ENCODE measurements at places on chromosomes 3 and 15.

GRCh38 chr15:66713843-66714508 lies 11.9 kb downstream of the SMAD6 start:
- no peak for DNase-seq

DNA sequence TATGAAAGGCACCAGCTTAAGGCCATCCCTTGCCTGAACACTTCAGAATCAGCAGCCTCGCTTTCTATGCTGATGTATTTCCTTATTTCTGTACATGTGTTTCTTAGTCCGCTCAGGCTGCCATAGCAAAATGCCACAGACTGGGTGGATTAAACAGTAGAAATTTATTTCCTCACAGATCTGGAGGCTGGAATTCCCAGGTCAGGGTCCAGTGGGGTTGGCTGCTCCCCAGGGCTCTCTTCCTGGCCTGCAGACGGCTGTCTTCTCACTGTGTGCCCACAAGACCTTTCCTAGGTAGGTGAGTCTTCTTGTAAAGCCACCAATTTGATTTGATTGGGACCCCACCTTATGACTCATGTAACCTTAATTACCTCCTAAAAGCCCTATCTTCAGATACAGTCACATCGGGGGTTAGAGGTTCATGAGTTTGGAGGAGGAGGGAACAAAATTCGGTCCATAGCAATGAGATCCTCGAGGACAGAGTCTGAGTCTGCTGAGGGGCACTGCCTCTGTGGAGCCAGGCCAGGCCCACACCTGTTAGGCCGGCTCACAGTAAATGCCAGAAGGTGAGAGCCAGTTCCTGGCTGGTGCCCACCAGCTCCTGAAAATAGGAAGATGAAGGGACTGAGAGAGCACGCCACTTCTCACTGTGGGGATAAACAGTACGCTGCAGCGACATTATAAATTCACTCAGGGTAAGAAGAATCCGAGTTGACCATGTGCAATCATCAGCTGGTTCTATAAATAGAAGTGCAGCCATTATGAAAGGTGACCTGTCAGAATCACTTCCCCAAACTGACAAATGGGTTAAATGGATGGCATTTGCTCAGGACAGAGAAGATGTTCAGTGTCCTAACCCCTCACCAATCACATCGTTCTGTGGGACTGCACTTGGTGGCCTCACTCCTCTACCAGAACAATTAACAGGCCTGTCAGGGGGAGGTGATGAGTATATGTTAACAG lies 41.1 kb downstream of the CTXND1 start:
- DNase-seq: no peak

GRCh38 chr3:151206201-151206600 lies 3.2 kb upstream of the GPR171 start:
- DNase-seq: no peak

GRCh38 chr15:44550256-44550655 lies 13.3 kb downstream of the EIF3J start:
- DNase-seq: no peak

DNA sequence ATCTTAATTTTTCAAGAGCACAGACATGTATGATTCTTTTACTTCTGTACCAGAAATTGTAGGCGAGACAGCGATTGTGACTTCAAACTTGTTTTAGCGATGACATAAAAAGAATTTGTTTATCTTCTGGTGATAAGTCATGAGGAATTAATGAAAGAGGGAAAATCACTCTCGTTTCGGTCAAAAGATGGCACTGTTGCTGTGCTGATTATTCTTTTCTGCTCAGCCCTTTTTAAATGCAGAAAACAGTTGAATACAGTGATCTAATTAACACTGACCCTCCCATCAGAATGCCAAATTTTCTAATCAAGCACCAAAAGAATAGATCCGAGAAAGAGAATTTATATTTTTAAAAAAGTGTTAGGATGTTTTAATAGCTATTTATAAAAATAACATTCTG lies 52.6 kb downstream of the NSUN3 start:
- DNase-seq: no peak

- DNase-seq: peak; percentile 92
Measured at GRCh38 chr3:72847751-72848702, at the start of gene SHQ1. Gene SHQ1, minus strand, starts transcription at chr3:72848445. Its CDS starts 105 bp downstream, at chr3:72848340.

DNA sequence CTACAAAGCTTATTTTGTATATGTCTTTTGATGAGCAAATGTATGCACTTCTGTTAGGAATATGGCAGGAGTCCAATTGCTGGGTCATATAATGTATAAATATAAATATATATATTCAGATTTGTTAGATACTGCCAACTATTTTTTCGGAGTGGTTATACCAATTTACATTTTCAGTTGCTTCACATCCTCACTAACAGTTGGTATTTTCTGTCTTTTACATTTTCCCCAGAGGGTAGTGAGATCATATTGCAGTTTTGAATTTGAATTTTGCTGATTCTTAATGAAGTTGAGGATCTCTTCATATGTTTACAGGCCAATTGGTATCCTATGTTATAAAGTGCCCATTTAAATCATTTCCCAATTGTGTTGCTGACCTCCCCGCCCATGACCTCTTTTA lies 139.0 kb upstream of the KCNMB2 start:
- DNase-seq: no peak

DNA sequence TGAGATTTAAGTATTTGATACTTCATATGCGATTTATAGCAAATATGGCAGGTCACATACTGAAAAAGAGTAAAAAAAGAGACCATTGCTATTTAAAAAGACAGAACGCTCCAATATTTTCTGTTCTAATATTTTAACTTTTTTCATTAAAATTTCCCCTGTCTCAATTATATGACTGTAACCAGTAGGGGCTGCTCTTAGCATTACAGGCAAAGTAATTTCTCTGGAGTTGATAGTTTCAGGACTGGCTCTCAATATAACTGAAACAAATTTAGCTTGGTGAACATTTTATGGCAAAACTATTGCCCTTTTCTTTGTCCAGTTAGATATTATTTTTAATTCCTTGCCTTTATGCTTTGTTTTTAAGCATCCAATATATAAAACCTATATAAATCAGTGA lies 286.3 kb upstream of the ROBO2 start:
- no peak for DNase-seq

- DNase-seq: no peak
Measured at GRCh38 chr3:187718802-187719201, 16.4 kb upstream of the RTP2 start.

- no peak for DNase-seq
Measured at GRCh38 chr15:20340931-20341661, 200.5 kb downstream of the GOLGA6L6 start.

DNA sequence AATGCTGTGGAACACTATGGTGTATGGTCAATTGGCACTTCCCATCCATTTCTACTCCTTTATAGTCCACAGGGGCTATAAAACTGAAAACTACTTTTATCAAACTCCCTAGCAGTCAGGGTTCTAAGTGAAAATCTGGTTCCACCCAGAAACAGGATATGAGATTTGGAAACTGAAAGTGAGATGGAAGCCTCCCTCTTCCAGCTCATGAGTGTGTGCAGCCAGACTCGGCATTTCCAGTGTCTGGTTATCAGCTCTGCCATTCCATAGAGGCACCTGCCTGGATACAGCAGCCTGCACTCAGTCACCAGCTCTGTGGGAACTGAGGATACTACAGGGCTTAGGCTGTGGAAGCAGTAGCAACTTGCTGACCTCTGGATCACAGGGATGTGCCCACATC lies 14.7 kb upstream of the PLA2G4F start:
- no peak for DNase-seq

DNA sequence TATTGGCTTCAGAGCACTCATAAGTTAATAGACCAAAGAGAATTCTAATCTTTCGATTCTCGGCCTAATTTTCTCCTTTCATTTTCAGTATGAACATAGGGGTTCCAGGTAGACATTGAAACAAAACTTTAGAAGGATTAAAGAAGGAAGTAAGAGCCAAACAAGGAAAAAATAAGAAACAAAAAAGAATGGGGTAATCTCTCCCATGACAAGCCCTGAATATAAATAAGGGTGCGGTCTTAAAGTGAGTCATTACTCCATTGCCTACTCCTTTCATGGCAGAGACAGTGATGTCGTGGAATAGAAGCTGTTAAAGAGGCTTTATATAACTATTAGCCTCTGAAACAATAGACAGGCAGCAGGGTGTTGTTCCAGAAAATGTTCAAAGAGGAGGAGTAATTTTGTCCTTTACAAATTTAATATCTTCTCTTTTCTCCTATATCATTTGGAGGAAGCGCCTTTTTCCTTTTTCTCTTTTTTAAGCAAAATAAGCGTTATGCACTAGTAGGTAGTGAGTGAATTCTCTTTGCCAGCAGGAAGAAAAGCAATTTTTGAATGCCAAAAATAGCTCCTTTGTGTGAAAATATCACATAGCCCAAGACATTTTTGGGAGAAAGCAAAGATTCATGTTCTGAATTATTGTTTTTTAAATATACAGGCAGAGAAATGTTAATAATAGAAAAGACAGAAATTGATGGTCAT lies 607.9 kb upstream of the KCNMB2 start:
- DNase-seq: no peak

GRCh38 chr3:157387708-157388435 lies 48.8 kb upstream of the PTX3 start:
- no peak for DNase-seq

Measured in stimulated activated CD4-positive, alpha-beta T cell treated with anti-CD3 and anti-CD28 coated beads, TNF-alpha, amount 100 ng/mL, for 48 hours (primary cell).